ENCODE measurements at places on chromosomes 16 and 17. TPM values are rescaled to one million over a fixed set of nuclear protein-coding genes. Genes with fewer than 3 reads are reported as not detected.

GRCh38 chr17:48127371-48128051, 19.9 kb downstream of the SNX11 start:
- peak; percentile 13 for DNase-seq

DNA sequence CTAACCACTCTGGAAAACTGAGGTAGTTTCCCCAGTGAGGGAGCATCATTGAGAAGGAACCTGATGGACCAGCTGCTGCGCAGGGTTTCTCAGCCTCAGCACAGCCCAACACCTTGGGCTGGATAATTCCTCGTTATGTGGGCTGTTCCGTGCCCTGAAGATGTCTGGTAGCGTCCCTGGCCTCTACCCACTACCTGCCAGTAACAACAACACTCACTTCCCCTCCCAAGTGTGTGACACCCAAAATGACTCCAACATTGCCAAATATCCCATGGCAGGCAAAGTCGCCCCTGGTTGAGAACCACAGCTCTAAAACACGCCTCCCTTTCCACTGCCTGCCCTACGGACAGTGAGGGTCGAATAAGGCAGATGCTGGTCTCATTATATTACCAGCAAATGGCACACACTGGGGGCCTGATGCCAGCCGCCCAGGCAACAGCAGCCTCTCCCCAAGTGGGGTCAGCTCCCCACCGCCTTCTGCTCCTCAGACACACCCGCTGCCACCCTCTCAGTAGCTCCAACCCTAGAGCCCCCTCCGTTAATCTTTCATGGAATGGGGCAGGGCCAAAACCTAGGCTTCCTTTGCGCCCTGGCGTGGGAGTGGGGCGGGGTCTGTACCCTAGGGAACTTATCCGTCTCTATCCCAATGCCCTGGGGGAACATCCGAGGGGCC, 1.0 kb downstream of the RHBDF2 start:
- no peak for DNase-seq

GRCh38 chr17:70378076-70378475, 208.7 kb downstream of the KCNJ2 start:
- DNase-seq: no peak

GRCh38 chr16:22053921-22054341, 38.4 kb upstream of the VWA3A start:
- DNase-seq: no peak

ESRP2 gene
- total RNA-seq: 0.27 TPM

DNA sequence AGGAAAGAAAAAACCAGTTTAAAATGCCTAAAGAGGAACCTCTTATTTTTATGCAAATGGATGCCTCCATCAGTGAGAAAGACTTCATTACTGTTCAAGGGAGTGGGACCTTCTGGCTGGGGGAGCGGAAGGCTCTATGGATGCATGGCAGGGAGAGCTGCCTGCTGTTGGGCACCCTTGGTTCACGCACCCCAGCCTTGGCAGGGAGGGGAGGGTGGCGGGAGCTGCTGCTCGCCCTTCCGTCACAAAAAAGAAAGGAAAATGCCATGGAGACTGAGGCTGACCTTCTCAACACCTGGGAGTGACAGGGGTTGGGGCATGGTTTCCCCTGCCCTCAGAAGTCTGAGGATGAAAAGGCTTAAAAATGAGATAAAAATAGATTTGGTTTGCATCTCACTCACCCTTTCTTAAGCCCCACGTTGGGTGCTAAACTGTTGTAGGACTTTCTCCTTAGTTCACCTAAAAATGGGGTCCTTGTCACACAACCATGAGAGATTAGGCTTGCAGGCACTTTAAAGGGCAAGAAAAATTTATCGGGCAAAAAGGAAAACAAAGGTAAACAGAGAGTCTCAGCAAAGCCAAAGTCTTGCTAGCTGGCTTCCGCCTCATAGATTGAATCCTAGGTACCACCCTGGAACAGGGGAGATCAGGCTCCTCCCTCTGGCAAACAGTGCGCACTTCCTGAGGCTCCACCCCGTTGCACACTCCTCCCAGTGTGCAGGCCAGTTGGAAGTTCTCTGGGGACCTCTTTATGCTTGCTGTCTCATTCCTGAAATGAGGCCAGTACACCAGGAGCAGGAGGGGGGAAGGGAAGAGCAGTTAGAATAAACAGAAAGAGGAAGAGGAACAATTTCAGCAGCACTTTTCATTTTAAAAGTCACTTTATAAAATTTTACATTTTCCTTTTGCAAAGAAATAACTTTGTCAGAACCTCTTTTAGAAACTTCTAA, 31.6 kb downstream of the PHKB start:
- DNase-seq: no peak

GRCh38 chr16:82133798-82134197, 36.2 kb downstream of the MPHOSPH6 start:
- DNase-seq: no peak

DNA sequence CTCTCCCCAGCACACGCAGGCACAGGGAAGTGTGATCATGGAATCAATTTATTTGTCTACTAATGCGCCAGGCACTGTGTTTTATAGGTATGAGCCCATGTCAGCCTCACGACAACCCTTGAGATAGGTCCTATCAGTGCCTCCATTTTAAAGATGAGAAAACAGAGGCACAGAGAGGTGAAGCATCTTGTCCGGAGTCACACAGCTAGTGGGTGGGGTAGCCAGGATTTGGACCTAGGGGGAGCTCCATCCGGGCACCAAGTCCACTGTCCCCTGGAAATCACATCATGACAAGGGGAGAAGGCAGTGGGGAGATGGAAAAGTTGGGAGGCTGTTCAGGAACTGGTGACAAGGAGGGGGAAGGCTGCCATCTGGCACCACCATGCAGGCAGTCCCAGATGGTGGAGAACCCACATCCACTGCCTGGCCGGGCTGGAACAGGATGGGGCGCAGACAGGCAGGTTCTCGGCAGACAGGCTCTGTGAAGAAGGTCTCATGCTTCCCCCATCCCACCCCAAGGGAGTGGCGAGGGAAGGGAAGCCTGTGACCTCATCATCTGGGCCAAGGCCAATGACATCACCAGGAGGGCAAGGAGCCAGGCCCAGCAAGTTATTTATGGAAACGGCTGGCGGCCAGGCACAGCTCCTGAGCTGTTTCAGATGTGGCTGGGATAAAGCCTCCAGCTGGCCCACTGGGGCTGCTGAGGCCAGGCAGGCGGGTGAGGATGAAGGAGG, 126.0 kb upstream of the SDK2 start:
- peak; percentile 11 for DNase-seq

DNA sequence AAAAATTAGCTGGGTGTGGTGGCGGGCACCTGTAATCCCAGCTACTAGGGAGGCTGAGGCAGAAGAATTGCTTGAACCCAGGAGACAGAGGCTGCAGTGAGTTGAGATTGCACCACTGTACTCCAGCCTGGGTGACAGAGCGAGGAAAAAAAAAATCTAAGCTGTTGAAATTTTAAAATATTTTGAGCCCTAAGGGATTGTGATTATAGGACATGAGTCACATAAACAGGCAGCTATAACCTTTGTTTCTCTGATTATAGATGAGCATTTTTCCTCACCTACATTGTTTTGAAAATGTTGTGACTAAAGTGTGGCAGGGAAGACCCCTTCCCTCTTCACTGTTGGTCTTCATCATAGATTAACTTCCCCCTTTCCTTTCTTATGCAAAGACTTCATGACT, 135.5 kb downstream of the MGAT5B start:
- no peak for DNase-seq

GRCh38 chr16:89956505-89957215, 8.1 kb downstream of the DEF8 start:
- no peak for DNase-seq

- no peak for DNase-seq
Observed at GRCh38 chr17:78344666-78345065, 15.2 kb downstream of the SOCS3 start.

- DNase-seq: no peak
Observed at GRCh38 chr17:4591529-4591928, 7.2 kb downstream of the SMTNL2 start.

GRCh38 chr16:78955206-78955605, 645.3 kb downstream of the MAF start:
- DNase-seq: no peak

DNA sequence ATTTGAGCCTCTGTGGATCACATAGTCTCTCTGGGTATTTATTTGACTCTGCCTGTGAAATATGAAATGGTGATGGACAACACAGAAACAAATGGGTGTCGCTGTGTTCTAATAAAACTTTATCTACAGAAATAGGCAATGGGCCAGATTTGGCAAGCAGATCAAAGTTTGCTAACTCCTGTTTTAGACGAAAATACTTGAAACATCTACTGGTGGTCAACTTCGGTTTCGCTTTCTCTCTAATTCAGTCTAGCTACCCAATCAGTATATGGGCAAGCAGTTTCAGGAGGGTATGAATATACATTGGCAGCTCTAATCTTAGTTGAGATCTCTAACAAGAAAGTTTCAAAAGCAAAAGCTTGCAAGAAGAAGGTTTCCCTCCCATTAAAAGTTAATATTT, 60.1 kb upstream of the DYNLRB2 start:
- no peak for DNase-seq

DNA sequence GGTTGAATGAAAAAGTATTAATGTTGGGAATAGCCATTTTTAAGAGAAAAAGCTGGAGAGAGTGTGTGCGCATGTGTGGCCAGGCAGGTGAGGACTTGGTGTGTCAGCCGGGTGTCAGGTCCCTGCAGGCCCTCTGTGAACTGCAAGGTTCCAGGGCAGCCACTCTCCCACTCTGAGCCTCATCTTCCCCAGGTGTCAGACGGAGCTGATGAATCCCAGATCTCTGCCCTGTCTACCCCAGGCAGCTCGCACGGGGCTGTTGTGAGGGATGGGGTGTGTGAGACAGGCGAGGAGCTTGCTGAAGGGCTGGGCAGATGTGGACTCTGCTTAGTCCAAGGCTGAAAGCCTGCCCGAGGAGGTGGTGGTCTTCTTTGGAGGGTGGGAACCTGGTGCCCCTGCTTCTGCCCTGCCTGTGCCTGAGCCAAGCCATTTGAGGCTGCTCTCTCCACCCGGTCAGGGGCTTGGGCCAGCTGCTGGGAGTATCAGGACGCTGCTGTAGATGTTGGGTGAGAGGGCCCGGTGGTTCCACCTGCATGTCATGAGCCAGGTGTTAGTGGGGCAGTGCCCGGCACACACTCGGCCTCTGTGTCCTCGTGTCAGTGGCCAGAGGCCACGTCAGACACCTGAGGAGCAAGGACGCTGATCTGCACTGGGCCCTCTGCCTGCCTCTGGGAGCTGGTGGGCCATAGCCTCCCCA, 122.4 kb downstream of the RAB11FIP4 start:
- no peak for DNase-seq

DNAJA2 gene
- 110 TPM for total RNA-seq

GRCh38 chr17:56629531-56630075, 36.1 kb downstream of the NOG start:
- DNase-seq: no peak

SLC12A4 gene
- 35.8 TPM for total RNA-seq

GRCh38 chr17:83010206-83011200, 68.9 kb upstream of the METRNL start:
- DNase-seq: no peak

GRCh38 chr17:42578282-42578869, 847 bp upstream of the PSMC3IP start:
- peak; percentile 69 for DNase-seq

DNA sequence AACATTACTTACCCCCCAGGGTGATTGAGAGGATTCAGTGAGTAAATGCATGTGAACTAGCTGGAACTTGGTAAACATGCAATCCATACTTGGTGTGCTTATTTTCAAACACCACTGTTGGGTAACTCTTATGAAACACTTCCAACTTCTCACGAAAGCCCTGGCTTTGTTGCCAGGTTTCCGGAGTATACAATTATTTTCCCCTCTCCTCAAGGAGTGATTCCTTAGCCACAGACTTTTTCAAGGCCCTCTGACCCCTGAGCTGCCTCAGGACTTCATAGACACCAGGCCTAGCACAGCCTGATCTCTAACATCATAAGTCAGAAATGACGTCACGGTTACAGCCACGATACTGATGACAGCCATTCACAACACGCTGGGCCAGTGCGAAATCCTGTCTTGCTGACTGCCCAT, 27.6 kb downstream of the HSD17B2 start:
- DNase-seq: no peak

- DNase-seq: no peak
Observed at GRCh38 chr17:79833110-79833450, 6.2 kb downstream of the CBX4 start.

KRTAP9-9 gene
- total RNA-seq: not detected

DNA sequence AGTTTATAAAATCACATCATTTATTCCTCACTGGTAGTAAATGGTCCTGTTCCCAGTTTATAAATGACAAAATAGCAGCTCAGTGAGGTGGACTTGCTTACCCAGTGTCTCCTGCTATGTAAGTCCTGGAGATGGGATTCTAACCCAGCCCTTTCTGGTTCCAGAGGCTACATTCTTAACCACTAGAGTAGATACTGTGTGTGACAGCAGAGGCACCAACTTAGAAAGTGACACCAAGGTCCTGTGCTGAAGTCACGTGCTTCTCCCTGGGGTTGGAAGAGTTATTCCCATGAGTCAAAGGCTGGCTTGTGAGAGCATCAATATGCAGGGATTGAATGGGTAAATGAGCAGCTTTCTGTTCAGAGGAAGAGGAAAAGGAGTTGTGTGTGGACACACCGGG, 167.3 kb upstream of the IRX3 start:
- no peak for DNase-seq

DNA sequence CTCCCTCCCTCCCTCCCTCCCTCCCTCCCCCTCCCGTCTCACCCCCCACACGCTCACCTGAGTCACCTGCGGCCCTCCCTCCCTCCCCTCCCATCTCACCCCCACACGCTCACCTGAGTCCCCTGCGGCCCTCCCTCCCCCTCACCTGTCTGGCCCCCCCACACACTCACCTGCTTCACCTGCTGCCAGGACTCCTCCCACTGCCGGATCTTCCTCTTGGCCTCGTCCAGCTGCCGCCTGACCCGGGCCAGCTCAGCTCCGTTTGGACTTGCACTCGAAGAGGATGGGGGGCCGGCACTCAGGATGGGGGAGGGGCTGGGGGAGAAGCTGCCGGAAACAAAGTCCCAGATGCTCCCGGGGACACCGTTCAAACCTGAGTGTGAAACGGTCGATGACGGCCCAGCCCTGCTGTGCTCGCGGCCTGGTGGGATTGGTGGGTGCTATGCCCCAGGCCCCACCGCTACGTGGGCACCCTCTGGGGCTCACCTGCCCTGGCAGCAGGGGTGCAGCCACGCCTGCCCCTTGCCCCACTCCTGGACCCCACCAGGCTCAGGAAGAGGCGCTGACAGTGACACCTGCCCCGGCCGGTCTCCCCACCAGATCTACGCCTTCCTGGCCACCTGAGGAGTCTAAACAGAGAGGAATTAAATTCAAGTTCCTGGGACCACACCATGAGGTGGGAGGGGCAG, 15.9 kb downstream of the GNPTG start:
- no peak for DNase-seq

SEPTIN12 gene
- total RNA-seq: not detected

DNA sequence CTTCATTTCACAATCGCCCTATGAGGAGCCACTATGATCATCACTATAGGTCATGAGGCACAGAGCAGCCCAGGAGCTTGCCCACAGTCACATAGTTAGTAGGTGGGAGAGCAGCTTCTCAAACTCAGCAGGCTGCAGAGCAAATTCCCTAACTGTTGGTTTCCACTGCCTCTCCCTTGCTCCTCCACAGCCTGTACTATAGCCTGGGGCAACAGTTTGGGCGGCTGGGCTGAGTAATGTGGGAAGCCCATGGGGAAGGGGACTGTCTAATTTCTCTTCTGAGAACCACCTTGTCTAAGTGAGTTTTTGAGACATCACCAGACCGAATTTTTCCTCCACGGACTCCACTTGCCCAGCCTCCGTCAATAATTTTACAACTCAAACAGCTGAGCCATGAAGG, 73.4 kb upstream of the GPR139 start:
- DNase-seq: no peak

- DNase-seq: no peak
Observed at GRCh38 chr16:12617401-12617819, 186.3 kb downstream of the CPPED1 start.

- no peak for DNase-seq
Observed at GRCh38 chr17:8051831-8052230, 13.0 kb downstream of the ALOX15B start.

All from NCI-H460 (cell line).